ENCODE measurements at places on chromosomes 7 and 10.

GRCh38 chr7:30062587-30062986 is 34.4 kb downstream of the PLEKHA8 start:
- DNase-seq, result peak; percentile 23

DNA sequence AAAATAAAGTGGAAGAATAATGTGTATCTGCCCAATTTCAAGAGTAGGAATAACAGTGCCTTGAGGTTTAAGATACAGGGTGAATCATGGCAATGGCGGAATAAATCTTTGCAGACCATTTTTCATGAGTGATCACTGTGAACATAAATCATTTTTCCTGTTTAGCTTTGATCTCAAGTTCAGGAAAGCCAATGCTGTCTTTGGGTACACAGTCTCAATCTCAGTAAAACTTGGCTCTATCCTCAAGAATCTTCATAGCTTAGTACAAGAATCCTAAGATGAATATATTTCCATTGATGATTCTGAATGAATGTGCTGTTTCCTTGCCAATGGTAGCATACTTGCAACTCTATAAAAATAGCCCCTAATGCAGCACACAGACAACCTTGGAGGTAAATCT is 6.8 kb downstream of the NAMPT start:
- no peak for DNase-seq

GRCh38 chr10:119055472-119055871 is 25.1 kb downstream of the EIF3A start:
- DNase-seq, result no peak

DNA sequence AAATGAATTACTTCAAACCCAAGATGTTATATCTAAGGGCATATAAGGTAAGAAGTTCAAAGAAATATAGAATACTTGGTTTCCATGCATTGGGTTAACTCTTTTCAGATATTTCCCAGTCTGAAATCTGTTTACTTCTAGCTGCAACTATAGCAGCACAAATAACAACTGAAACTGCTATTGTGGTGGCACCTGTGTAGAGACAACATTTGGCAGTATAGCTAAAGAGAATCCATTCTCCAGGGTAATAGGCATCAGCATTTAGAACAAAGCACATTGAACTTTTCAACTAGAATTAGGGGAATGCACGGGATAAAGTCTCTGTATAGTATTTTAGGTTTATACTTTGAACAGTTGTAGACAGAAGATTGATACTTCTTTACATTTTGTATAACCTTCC is 19.7 kb upstream of the CALCR start:
- no peak for DNase-seq

- peak; percentile 68 for DNase-seq
Observed at GRCh38 chr7:33261585-33261984, 132.2 kb downstream of the BBS9 start.

DNA sequence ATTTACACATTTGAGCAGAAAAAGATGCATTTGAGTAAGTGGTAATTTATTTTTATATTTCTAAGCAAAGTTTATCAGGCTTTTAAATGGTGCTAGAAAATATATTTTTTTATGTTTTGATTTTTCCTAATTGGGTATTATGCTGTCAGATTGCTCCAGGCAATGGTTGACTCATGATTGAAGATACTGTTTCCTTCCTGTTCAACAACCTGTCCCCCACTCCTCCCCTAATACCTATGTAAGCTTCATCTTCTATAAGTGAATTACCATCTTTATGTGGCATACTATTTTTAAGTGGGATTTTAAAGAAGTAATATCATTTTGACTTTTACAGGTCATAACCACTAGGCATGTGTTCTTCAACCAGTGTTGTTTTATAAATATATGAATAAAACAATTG is 21.4 kb downstream of the TSPAN13 start:
- DNase-seq, result no peak

GRCh38 chr7:2260820-2261219 is 18.8 kb downstream of the NUDT1 start:
- DNase-seq, result no peak

GRCh38 chr7:148270576-148270975 is 320.0 kb upstream of the C7orf33 start:
- DNase-seq, result no peak

DNA sequence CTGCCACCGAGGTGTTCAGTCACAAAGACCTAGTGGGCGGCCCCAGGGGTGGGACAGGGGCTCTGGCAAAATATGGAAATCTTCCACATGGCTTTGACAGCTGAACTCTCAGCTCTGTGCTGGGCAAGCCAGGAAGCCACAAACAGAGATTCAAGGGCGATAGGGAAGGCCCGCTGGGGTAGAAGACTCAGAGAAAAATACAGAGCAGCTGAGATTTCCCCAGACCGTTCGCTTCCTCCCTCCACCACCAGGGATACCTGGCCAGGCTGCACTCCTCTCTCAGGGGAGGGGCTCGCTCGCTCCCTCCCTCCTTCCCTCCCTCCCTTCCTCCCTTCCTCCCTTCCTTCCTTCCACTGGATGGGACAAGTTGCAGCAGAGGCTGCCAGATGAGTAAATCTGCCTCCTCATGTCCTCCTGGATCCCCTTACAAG is 260.5 kb downstream of the PRPF18 start:
- DNase-seq, result no peak

- no peak for DNase-seq
Observed at GRCh38 chr7:43530553-43531410, 52.1 kb upstream of the STK17A start.

DNA sequence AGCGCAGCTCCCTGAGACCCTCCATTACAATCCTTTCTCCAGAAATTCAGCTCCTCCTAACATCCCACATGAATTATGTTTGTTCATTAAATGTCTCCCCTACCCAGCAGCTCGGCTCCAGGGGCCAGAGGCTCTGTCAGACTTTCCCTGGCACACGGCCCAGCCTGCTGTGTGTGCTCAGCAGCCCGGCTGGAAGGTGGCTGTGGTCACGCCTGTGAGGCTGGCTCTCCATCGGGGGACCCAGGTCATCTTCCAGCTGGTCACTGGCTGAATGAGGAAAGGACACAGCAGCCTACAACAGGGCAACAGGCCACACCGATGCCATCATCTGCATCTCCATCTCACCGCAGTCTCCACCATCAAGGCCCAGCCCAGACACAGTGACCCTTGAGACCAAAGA is 219.8 kb downstream of the MAD1L1 start:
- DNase-seq, result no peak

DNA sequence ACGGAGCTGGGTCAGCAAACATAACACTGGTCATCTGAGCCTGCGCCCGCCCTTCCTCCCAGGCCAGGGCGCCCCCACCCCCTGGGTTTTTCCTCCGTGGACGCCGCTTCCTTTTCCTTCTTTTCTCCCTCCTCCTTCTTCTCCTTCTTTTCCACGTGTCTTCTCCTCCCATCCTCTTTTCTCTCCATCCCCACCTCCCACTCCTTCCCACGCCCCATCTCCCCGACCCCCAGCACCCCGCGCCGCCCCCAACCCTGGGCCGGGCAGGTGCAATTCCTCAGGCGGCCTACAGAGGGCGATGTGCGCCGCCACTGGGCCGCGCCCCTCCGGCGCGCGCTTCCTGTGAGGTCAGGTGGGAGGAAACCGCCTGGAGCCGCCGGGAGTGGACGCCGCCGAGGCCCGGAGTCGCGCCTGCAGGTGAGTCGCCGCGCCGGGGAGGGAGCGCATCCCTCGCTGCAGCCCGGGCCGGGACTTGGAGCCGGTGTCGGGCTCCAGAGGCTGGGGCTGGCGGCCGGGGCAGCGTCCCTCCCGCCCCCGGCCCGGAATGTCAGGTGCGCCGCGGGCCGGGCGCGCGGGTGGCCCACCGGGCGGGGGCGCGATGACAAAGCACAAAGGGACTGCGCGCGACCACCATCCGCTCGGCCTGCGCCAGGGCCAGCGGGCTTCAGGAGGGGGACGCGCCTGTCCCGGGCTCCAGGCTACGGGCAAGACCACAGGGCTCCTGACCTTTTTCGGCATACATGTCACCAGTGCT is at the start of gene FAM241B:
TSS of gene FAM241B (plus strand) at position 351 of the 754 bp plus-strand sequence. CDS start 1,497 bp downstream, outside the sequence.
- DNase-seq, result peak; percentile 81

DNA sequence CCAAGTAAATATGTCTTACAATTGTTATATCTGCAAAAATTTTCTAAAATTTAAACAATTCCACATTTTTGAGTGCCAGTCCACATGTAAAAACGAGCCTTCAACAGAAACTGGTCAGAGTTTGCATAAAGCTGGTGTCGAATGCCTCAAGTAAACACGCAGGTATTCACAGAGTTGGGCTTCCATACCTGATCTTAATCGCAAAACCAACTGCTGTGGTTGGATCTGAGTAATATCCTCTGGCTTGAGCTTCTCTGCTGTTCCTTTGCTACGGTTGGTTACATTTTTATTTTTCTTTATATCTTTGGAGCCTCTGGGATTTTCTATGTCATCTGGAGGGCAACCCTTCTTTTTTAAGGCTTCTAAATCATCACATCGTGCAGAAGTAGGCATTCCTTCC is 28.4 kb downstream of the ITGB1 start:
- DNase-seq, result peak; percentile 44

- DNase-seq, result no peak
Observed at GRCh38 chr10:97494863-97495506, 3.2 kb downstream of the MMS19 start.

DNA sequence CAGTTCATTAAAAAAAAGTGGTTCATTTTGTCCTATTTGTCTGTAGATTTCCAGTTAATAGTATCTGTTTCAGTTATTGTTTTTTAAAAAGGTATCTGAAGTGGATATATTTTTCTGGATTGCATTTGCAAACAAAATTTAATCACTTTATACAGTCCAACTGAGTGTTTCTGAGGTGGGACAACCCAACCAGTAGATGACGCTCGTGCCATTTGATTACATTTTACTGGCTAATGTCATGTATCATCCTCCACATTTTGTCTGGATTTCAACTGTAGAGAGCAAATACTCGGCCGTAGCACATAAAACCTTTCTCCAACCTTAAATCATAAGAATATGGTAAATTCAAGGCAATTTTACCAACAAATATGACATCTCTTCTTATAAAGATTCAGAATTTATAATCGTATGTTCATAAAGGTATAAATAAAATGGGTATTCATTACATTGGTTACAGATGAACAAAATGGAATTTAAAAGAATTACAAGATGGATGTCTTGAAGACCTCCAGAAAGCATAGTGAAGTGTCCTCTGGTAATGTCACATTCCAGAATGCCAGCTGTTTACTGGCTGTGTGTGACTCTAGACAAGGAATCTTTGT is 789.0 kb downstream of the PHTF2 start:
- no peak for DNase-seq

- DNase-seq, result no peak
Observed at GRCh38 chr7:113800826-113801225, 118.0 kb downstream of the PPP1R3A start.

DNA sequence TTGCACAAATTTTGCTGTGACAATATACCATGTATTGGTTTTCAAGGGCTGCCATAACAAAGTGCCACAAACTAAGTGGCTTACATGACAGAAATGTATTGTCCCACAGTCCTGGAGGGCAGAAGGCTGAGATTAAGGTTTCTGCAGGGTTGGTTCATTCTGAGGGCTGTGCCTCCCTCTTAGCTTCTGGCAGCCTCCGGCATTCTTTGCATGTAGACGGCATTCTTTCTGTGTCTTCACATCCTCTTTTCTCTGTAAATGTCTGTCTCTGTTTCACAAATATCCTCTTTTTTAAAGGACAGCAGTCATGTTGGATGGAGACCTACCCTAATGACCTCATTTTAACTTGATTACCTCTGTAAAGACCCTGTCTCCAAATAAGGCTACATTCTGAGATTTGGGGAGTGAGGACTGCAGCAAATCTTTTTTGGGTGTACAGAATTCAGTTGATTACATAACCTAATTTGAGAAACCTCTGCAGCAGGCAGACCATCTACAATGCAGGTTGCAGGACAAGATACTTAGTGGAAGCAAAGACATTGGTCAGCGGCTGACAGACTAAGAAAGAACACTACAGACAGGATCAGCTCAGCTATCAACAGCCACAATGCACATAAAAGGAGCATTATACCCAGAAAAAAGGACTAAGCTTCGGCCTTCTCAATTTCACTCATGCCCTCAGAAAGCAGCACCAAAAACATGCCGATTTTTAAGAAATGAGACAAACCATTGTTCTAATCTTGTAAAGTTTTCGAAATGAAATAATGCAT is 84.6 kb upstream of the FAM3C start:
- no peak for DNase-seq

DNA sequence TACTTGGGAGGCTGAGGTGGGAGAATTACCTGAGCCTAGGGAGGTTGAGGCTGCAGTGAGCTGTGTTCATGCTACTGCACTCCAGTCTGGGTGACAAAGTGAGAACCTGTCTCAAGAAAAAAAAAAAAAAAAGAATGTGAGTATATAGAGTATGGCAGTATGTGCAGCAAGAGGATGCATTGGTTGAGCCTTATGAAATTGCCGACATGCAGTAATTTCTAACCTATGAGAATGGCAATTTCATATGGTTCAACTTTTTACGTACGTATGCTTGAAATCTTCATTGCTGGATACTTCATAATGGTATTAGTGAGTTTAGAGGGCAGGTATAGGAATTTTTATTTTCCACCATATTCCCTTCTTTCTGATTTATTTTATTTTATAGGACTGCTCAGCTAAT is 4.6 kb upstream of the FAM133B start:
- no peak for DNase-seq

- peak; percentile 64 for DNase-seq
Observed at GRCh38 chr7:86978808-86979506, 80.5 kb downstream of the ELAPOR2 start.

- DNase-seq, result no peak
Observed at GRCh38 chr7:92025260-92025659, 84.6 kb downstream of the AKAP9 start.

GRCh38 chr10:35770817-35771355 is 128.8 kb upstream of the FZD8 start:
- no peak for DNase-seq

Measured in activated CD4-positive, alpha-beta T cell treated with anti-CD3 and anti-CD28 coated beads, Interleukin-2, Interleukin-6, amounts not matched to agents 100 ng/mL and 50 ng/mL, durations not matched to agents 16 hours and 8 hours (primary cell).